ENCODE measurements at places on chromosomes 13 and 19. TPM values are rescaled to one million over a fixed set of nuclear protein-coding genes. Genes with fewer than 3 reads are reported as not detected.

ZNF554 gene
- total RNA-seq = 2.1 TPM

ZNF709 gene
- 2.0 TPM for total RNA-seq

DNA sequence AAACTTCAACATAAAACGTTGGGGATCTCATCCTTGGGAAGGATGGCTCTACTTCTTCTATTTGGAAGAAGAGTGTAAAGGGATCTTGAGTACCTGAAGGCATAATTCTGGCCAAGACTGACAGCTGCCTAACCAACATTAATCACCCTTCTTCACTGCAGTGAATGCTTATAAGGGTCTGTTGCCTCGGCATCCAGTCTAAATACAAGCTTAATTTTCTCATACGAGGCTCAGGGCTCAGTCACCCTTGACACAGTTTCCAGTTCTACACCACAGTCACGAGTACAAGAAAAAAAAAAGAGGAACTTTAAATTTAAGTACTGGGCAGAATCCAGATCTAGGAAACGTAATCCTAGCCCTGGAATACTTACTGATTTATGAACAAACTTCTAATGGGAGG is 9.0 kb downstream of the FPR3 start:
- H3K27me3 ChIP-seq = no peaks in the 10 kb centered on the region
- no peak overlapping the region for H3K4me3 ChIP-seq
- peaks cover 9% of the 10 kb centered on the region for H3K4me1 ChIP-seq
- peak overlapping the region; percentile 58 for H3K27ac ChIP-seq
- no peaks in the 10 kb centered on the region for H3K36me3 ChIP-seq

- no peak overlapping the region for H3K27ac ChIP-seq
- no peaks in the 10 kb centered on the region for H3K4me1 ChIP-seq
- H3K27me3 ChIP-seq = no peaks in the 10 kb centered on the region
Observed at GRCh38 chr13:73370066-73370465, 311.3 kb downstream of the KLF5 start.

DENND1C gene
- total RNA-seq = 11.8 TPM

RSPH6A gene
- total RNA-seq = not detected

DNA sequence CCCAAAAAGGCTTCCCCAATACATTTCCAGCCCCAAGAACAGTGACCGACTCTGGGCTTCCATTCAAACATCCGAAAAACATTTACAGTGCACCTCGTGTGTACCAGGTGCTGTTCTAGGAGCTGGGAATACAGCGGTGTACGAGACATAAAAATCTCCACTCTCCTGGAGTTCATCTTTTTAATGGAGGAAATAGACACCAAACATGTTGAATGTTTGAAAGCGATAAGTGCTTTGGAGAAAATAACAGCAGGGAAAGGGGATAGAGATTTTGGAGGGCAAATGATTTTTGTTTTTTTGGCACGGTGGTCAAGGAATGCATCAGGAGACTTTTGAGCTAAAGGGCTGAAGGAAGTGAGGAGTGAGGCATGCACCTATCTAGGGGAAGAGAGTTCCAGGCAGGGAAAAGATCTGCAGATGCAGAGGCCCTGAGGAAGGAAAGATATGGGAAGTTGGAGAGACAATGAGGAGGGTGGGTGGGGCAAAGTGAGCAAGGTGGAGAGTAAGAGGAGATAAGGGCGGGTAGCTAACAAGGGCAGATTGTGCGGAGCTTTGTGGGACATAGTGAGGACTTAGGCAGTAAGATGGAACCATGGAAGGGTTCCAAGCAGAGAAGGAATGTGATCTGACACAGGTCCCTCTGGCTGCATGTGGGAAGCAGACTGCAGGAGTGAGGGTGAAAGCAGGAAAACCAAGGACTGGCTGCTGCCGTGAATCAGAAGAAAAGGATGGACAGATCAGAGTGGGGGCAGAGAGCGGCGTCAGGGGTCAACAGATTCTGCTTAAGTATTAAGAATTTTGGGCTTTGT is 703 bp upstream of the FBL start:
- DNase-seq = no peak
- peak overlapping the region; percentile 84 for H3K27ac ChIP-seq

DNA sequence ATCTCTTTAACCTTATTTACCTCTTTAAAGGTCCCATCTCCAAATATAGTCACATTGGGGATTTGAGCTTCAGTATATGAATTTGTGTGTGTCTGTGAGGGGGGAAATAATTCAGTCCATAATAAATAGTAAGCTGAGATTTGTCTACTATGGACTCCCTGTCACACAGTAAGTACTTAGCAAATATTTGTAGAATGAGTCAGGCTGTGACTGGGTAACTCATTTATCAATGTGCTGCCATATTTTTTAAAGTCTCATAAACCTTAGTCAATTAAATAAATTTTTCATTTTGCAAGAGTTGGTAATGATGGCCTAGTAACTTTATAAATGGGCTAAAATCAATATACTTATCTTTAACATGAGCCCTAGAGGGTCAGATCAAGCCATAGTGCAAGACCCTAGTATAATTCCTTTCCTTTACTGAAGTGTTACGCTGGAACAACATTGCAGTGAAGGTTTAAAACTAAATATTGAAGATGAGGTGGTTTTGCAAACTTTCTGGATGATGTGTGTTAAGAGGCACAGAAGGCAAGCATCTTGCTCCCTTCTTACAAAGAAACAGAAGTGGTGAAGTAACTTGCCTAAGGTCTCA is 305.1 kb downstream of the KCNRG start:
- H3K27ac ChIP-seq = peak overlapping the region; percentile 28
- no peak for DNase-seq
- peaks cover 15% of the 10 kb centered on the region for H3K4me1 ChIP-seq
- no peaks in the 10 kb centered on the region for H3K36me3 ChIP-seq
- no peaks in the 10 kb centered on the region for H3K27me3 ChIP-seq

GRCh38 chr19:7977021-7977722 is 28.3 kb downstream of the ELAVL1 start:
- H3K27me3 ChIP-seq = no peaks in the 10 kb centered on the region
- H3K4me1 ChIP-seq = no peaks in the 10 kb centered on the region
- no peak overlapping the region for H3K27ac ChIP-seq

DNA sequence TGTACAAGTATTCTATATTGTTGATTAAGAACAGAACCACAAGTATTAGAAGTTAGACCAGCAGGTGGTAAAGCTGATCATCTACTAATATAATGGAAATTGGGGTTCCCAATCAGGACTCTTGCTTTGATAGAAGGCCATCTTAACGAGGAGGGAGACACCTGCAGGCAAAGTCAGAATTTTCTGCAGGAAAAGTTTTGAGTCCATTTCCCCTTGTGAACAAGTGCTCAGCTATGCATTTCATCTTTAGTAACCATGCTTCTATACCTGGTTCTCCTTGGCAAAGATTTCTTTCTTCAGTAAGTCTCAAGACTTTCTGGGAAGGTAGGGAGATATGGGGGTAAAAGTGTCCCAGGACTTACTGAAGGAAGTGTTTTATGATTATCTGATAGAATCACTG is 36.1 kb upstream of the USPL1 start:
- H3K4me3 ChIP-seq = no peak overlapping the region
- no peaks in the 10 kb centered on the region for H3K4me1 ChIP-seq
- no peaks in the 10 kb centered on the region for H3K36me3 ChIP-seq
- no peak for DNase-seq

ZNF83 gene
- 44.1 TPM for total RNA-seq

- no peaks in the 10 kb centered on the region for H3K36me3 ChIP-seq
- no peak overlapping the region for H3K4me3 ChIP-seq
- H3K27me3 ChIP-seq = no peaks in the 10 kb centered on the region
- no peak for DNase-seq
Observed at GRCh38 chr13:75321084-75321483, 160.9 kb downstream of the TBC1D4 start.

DNA sequence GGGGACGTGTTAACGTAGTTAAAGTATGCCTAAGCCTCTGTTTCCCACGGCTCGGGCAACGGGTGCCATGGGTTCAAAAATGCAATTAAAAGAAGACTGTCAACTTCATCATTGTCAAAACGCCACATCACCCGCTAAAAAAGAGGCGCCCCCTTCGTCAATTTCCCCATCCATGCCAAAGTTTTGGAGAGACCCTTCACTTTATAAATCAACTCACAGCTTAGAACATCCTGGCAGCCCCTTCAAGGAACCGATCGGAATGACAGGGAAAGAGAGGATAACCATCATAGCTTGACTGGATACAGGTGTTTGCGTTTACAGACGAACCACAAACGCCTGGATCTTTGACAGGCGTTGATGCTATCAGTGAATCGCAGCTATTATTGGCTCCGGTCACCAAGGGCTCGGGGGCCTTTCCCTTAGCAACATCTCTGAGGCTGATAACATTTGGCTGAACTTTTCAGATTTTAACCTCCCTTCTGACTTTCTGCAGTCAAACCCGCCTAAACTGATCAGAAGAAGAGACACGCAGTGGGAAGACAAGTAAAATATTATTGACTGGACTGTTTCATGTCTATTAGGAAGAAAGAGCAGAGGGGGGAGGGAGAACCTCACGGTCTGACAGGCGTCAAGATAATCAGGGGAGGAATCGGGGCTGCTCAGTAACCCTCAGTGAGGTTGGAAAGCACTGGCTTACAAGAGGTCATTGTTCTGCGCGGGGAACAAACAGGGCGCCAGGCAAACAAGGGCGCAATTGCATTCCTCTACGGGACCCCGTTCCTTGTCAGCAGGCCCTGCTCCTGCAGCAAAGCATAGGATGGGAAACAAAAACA is 322.5 kb upstream of the ZNF507 start:
- no peak for DNase-seq
- no peak overlapping the region for H3K4me3 ChIP-seq
- no peaks in the 10 kb centered on the region for H3K4me1 ChIP-seq
- H3K27ac ChIP-seq = no peak overlapping the region

GRCh38 chr13:49652355-49653305 is 24.3 kb downstream of the ARL11 start:
- no peaks in the 10 kb centered on the region for H3K36me3 ChIP-seq
- H3K4me3 ChIP-seq = no peak overlapping the region
- no peaks in the 10 kb centered on the region for H3K27me3 ChIP-seq
- no peak overlapping the region for H3K27ac ChIP-seq
- H3K4me1 ChIP-seq = no peaks in the 10 kb centered on the region
- no peak for DNase-seq

DNA sequence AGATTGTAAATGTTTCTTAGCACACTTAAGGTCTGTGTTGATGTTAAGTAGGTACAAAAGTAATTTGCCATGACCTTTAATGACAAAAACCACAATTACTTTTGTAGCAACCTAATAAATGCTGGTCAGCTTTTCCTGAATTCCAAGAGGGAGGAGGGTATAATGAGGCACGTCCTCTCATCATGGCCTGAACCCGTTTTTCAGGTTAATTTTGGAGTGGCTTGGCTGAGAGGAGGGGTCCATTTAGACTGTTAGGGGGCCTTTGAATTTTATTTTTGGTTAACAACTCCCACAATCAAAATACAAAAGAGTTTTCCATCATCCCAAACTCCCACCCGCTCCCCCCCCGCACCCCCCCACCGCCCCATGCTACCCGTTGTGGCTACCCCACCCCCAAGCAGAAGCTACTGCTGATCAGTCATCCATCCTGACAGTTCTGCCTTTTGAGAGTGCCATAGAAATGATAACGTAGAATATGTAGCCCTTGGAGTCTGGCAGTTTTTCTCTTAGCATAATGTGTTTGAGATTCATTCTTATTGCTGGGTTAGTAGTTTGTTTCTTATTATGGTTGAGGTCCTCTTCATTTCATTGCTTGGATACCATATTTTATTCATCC is 14.4 kb upstream of the PLEKHF1 start:
- no peak for DNase-seq
- no peaks in the 10 kb centered on the region for H3K36me3 ChIP-seq
- peaks cover 6% of the 10 kb centered on the region for H3K27me3 ChIP-seq
- H3K4me3 ChIP-seq = no peak overlapping the region
- peaks cover 3% of the 10 kb centered on the region for H3K4me1 ChIP-seq

ZNF791 gene
- 23.3 TPM for total RNA-seq

DNA sequence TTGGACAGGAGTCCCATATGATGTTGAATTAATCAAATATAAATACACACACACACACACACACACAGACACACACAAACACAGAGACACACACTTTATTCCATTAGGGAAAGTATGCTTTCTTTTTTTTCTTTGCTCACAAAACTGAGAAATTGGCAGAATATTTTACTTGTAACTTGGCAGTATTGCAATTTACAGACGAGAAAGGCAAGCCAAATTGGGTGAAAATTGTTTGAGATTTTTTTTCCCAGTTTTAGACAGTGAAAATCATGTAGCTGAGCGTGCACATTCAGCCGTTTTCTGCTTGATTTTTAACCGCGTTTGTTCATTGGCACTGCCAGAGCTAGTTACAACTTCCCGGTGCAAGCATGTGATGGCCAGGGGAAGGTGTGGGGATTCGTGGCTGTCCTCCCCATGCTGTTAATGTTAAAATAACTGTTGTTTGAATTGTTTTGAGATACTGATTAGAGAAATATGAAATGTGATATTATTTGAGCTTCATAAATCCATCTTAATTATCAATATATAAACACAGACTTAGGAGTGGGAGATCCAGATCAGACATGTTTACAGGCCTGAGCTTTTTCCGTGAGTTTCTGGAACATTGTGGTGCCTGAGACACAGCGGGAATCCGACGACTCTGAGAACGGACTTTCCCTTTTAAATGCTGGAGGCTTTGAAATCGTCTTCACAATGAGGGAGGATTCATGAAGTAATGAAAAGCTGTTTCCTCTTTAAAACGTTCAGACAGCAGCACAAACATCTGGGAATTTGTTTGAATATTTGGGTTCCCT is 125.5 kb downstream of the KCNRG start:
- H3K27me3 ChIP-seq = no peaks in the 10 kb centered on the region
- H3K4me1 ChIP-seq = peaks cover 9% of the 10 kb centered on the region
- no peak for DNase-seq
- H3K27ac ChIP-seq = peak overlapping the region; percentile 84
- no peaks in the 10 kb centered on the region for H3K36me3 ChIP-seq

TNNI3 gene
- 1.6 TPM for total RNA-seq

DNA sequence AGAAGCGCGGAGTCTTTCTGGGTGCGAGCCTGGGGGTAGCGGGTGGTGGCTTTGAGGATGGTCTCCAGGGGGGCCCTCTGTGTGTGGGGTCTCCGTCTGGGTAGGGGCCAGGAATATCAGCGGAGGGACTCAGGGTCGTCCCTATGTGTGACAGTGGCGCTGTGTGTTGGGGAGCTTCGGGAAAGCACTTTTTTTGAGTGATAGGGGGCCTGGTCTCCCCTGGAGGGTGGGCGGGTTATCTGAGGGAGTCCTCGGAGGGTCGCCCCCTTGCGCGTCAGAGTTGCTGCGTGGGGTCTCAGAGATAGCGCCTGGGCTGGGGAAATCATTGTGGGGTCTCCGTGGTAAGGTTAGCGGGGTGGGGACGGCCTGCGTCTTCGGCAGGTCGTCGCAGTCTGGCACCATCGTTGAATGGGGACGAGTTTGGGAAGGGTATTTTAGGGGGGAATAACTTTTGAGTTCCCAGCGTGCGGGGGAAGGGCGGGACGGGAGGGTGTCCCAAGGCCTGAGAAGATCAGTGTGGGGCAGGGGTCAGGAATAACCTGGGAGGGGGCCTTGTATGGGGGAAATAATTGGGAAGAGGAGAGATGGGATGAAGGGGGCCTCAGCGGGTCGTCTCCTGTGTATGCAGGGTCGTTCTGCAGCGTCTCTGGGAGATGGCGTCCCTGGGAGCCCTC is 857 bp downstream of the IER2 start:
- H3K4me1 ChIP-seq = peaks cover 10% of the 10 kb centered on the region
- no peaks in the 10 kb centered on the region for H3K27me3 ChIP-seq
- H3K4me3 ChIP-seq = peak overlapping the region; percentile 100
- no peaks in the 10 kb centered on the region for H3K36me3 ChIP-seq
- DNase-seq = no peak

GRCh38 chr19:49472936-49473335 is 1.1 kb upstream of the FLT3LG start:
- no peak overlapping the region for H3K4me3 ChIP-seq
- no peak for DNase-seq
- no peaks in the 10 kb centered on the region for H3K36me3 ChIP-seq
- no peaks in the 10 kb centered on the region for H3K27me3 ChIP-seq
- H3K27ac ChIP-seq = peak overlapping the region; percentile 13
